ENCODE measurements at places on chromosomes 7 and 10. TPM values are rescaled to one million over a fixed set of nuclear protein-coding genes. Genes with fewer than 3 reads are reported as not detected.

GRCh38 chr7:97573065-97573464, 158.8 kb upstream of the TAC1 start:
- no peak for DNase-seq

GRCh38 chr7:47968847-47969774, 10.3 kb downstream of the HUS1 start:
- DNase-seq = peak; percentile 70

Gene GPR26
- not detected for total RNA-seq

DNA sequence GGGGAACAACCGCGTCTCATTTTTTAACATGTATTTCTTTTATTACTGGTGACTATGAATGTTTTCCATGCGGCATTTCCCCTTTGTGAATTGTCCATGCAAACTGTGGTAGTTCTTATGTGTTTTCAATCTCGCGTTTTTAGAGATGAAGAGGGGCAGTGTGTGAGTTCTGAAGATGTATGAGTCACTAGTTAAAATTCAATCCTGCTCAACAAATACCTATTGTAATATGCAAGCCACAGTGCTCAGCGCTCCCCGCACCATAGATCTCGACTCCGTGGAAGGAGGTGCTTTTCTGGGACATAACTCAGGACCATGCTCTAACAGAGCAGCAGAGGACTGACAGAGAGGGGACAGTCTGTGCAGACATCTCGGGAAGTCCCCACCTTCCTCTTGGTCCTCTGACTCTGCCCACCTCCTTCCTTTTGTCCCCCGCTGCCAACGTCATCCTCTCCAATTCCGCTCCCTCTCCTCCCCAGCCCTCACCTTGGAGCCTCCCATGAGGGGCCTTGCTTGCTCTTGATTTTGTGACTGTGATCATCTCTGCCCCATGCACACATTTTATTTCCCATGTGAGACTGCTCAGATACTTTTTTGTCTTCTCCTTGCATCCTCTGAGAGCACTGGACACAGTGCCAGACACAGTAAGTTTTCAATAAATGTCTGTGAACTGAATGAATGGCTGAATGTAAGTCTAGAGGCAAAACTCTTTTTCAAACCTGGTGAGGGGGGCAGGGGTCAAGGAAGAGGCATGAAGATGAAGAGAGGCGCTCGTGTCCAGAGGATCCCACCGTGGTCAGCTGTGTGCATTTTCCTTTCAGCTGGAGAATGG, 42.7 kb upstream of the PLEKHA1 start:
- DNase-seq = no peak

Data from esophagus muscularis mucosa (tissue), 4 donors.